Ovary (tissue), 10 donors: ENCODE measurements at places on chromosomes 12 and 14.

DNA sequence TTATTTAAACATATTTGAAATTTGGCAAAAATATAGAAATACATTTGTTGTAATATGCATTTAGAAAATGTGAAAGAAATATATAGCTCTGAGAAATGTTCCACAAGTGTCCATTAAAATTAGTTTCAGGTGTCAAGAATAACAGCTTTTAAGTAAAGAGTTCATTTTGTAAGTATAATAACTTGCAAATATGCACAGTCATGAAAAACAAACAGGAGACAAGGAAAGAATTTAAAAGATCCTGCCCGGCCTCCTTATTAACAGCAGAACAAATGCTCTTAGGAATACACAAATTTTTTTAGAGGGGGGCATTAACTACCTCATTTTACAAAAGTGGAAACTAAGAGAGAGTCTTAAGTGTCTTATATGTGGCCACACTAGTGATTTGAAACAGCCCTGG lies 77.7 kb upstream of the DBX2 start:
- DNase-seq, result no peak

GRCh38 chr12:110930348-110931314 lies 10.3 kb upstream of the MYL2 start:
- no peak for DNase-seq

DNA sequence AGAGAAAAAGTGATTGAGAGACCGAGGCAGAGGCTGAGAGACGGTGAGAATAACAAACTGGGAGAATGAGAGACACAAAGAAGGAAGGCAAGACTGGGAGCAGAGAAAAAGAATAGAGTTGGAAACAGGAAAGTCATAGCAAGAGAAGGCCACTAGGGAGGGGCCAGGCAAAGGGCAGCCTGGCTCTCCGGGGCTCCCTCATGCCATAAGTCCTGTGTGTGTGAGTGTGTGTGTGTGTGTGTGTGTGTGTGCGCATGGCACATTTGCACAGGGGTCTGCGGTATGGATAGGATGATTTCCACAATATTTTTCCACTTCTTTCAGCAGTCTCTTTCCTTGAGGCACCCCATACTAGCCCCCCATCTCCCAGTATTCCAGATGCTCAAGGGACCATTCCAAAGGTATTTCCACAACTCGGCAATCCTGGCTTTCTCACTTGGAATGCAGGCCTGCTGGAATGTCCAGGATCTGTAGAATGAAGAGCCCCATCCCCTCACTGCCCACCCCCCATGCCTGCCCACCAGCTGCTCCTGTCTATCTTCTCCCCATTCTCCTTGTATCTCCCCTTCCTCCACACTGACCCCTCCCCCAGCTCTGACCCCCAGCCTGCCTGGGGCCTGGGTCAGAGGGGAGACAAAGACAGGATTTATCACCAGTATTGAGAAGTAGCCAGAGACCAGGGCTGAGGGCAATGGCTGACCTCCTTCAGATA lies 9.0 kb downstream of the GPR84 start:
- no peak for DNase-seq

DNA sequence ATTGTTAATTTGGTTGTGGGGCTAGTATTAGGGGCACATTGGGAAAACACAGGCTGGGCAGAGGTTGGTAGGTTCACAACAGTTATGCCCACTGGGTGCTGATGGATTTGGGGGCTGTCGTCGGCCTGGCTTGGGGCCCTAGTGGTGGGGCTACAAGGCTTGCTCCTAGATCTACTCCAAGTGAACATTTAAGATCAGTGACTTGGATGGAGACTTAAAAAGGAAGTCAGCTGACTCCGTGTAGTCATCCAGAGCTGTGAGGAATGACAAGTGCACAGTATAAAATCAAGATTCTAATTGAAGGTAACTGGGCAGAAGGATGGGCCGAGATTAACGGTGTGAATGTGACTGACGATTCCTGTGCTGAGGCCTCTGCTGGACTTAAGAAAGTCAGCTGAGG lies 12.8 kb upstream of the NR4A1 start:
- no peak for DNase-seq
